ENCODE measurements at places on chromosomes 3 and 15.
A peak's percentile ranks its signal among the peaks of the same experiment; 100 is the strongest.

GRCh38 chr15:22808240-22808639 lies 21.8 kb downstream of the NIPA1 start:
- DNase-seq = no peak

DNA sequence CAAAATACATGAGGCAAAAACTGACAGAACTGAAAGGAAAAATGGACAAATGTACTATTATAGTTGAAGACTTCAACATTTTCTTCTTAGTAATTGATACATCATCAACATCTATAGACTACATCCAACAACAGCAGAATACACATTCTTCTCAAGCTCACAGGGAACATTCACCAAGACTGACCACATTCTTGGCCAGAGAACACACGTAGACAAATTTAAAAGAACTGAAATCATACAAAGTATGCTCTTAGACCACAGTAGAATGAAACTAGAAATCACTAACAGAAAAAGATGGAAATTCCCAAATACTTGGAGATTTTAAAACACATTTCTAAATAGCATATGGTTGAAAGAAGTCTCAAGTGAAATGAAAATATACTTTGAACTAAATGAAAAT lies 55.1 kb upstream of the NSMCE3 start:
- no peak for DNase-seq

GRCh38 chr3:152352554-152352953 lies 83.8 kb downstream of the MBNL1 start:
- no peak for DNase-seq

DNA sequence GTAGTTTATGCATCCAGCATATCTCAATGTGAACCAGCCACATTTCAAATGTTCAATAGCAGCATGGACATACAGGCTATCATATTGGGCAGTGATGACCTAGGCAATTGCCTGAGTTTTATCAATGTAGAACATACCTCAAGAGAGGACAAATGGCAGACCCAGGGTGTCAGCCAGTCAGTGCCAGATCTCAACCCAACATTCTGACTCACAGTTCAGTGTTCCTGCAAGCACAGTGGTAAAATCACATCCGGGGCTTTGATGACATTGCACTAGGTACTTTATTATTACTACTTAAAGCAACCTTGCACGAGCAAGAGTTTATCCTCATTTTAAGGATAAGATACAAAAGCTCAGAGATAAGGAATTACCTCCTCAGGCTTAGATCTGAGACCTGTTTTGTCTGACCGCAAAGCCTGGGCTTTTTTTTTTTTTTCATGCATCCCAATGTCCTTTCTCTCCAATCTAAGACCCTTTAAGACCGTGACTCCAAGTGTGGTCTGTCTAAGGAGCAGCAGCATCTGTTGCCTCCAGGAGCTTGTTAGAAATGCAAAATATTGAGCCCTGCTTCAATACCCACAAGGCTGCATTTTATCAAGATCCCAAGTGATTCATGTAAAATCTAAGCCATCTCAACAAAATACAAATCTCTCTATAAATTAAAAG lies 60.1 kb downstream of the SLC12A1 start:
- DNase-seq = no peak

DNA sequence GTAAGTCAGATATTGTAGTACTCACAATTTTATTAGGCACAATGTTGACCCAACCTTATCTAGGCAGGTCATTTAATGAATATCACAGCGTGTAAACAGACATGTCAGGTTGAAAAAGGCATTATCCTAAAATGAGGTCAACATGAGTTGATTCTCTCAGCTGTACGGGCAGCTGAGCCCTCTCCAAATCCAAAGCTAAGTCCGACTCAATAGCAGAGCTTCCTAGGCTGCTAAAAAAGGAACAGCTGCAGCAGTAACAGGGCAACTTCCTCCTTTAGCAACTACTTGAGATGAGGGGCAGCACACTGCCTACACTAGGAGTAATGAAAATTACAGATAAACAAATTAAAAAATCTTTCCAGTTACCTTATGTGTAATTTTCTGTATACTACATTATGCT lies 189.2 kb downstream of the CADM2 start:
- DNase-seq = no peak

GRCh38 chr3:36969540-36970432 lies 23.1 kb downstream of the EPM2AIP1 start:
- DNase-seq = no peak

GRCh38 chr15:84725001-84725491 lies 9.1 kb upstream of the SEC11A start:
- no peak for DNase-seq

DNA sequence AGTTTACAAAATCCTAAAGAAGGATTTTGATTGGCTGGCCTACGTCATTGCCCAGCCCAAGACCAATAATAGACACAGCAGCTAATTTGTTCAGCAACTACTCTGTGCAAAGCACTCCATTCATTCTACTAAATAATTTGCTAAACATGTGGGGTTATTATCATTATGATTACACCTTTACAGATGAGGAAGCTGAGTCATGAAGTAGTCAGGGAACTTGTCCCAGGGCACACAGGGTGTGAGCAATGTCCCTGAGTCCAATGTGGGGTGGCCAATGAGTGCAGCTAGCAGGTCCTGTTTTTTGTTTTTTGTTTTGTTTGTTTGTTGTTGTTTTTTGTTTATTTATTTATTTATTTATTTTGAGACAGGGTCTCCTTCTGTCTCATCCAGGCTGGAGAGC lies 183.6 kb downstream of the ABHD5 start:
- DNase-seq = no peak

- DNase-seq = no peak
Observed at GRCh38 chr15:34116620-34117019, 14.7 kb downstream of the PGBD4 start.

DNA sequence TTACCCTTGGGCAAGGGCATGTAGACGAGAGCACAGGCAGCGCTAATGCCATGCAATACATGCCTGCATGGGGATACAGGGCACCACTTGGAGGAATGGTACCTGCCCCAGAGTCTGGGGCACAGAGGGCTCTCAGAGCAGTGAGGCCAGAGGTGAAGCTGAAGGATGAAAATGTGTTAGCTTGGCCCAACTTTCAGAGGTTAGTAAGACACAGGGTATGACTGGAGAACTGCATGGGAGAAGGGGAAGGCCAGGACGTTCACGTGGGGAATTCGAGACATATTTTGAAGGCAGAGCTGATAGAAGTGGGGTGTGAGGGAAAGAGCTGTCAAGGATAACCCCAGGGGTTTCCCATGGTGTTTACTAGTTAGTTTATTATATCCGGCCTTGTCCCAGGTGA lies 19.6 kb downstream of the CSRNP1 start:
- peak; percentile 23 for DNase-seq

DNA sequence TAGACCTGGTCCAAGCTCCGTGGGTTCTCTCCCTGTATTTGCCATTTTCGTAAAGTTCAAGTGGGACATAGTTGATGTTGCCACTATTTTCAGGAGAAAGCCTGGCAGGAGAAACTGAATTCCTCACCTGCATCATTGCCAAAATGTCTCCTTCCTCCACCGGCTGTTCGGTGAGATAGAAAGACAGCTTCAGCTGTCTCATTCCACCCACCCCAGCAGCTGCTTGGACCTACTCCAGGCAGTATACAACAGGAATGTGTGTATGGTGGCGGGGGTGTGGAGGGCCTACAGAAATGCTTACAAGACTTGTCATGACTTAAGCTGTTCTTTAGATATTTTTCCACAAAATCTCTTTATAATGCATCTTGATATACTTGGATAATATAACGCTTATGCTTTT lies 132.7 kb upstream of the RAP2B start:
- no peak for DNase-seq

- DNase-seq = no peak
Observed at GRCh38 chr15:100529556-100529955, 806 bp upstream of the CERS3 start.

- DNase-seq = peak; percentile 92
Observed at GRCh38 chr15:70062321-70062956, 35.3 kb downstream of the TLE3 start.

DNA sequence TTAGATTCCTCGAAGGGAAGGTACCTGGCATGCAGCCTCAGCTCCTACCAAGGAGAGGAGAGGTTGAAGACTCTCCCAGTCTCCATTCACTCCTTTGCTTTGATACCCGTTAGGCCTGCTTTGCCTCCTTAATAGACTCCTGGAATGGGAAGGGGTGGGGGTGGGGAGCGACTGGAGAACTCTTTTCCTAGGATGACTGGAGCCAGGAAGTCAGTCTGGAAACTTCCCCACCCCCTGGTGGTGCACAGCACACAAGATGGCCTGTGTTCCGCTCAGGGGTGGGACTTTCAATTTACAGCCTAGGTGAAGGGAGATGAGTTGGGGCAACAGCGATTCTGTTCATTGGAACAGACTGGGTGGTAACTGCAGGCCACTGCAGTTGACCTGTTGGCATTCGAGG lies 21.4 kb upstream of the CELF6 start:
- peak; percentile 22 for DNase-seq

DNA sequence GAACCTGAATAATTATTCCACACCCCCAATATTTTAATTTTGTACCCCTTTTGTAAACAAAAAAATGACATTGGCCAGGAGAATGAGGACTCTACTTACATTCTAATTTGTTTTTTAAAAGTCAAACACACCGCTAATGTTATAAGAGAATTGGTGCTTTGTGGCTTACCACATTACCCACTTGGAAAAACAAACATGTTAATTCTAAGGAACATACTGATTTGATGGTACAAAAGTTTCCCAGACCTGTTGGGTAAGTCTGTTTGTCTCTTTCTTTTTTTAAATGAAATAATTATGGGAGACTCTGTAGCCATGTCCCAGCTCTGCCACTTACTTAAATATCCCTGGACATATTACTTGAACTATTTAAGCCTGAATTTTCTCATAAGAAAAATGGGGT lies 352.5 kb upstream of the C2CD4B start:
- no peak for DNase-seq

DNA sequence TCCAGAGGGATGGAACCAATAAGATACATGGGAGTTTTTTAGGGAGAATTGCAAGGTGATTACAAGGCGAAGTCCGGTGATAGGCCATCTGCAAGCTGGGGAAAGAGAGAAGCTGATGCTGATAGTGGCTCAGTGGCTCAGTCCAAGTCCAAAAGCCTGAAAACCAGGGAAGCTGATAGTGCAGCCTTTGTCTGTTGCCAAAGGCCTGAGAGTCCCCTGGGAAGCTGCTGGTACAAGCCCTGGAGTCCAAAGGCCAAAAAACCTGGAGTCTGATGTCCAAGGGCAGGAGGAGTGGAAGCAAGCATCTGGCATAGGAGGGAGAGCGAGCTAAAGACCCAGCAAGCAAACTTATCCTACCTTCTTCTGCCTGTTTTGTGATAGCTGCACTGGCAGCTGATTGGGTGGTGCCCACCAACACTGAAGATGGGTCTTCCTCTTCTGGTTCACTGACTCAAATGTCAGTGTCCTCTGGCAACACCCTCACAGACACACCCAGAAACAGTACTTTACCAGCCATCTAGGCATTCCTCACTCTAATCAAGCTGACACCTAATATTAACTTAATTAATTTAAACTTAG lies 16.7 kb downstream of the TFG start:
- no peak for DNase-seq

All from kidney (tissue), 22 donors.